Hypothalamus (tissue), 51 donors: ENCODE measurements at places on chromosomes 13 and 19.

DNA sequence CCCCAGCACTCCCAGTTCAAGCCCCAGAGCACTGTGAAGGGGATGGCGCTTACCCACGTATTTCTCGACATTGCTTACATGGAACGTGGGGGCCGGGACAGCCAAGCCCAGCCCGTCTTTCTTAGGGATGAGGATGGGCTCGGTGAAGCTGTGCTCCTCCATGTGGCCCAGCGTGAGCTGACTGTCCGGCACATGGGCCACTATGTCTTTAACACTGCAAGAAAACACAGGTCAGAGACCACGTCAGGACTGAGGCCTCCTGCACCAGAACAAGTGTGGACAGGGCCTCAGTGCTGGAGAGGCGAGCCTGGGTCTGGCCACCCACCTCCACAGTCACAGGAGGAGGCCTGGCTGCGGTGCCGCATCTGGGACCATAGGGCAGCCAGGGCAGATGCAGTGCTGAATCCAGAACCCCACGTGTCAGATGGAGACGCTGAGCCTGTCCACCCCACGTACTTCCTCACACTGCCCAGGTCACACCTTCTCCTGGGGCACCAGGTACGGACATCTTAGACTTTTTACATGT is 125.2 kb downstream of the TUBA3C start:
- no peak for DNase-seq

GRCh38 chr19:18297308-18297707 is 15.9 kb upstream of the JUND start:
- DNase-seq, result no peak

- DNase-seq, result no peak
These were observed 89.6 kb upstream of the RXFP2 start for GRCh38 chr13:31649766-31650165.

DNA sequence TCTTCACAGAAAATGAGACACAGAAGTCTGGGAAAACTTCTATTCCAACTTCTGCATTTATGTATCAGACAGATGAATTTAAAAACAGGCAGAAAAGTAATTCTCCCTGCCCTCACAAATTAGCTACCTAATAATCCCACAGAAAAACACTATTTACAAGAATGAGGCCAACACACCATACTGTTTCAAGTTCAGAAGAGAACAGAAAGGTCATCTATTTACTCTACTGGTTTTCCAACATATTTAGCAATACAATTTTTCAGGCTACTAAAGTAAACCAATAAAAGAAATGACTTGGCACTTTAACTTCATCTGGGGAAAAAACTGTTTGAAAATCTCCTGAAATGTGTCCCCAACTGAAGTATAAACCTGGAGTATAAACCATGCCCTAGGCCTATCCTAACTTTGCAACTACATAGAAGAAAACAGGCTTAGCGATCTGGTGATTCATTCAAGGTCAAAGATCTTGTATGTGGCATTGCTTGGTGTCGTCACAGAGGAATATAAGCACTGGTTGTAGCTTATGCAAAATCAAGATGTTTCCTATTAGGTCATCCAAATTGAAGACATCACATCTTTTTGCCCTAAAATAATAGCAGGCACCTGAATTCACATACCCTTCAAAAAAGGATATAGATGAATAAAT is 20.1 kb upstream of the EBPL start:
- DNase-seq, result no peak

- no peak for DNase-seq
These were observed 324.9 kb upstream of the SPRY2 start for GRCh38 chr13:80665792-80666333.

DNA sequence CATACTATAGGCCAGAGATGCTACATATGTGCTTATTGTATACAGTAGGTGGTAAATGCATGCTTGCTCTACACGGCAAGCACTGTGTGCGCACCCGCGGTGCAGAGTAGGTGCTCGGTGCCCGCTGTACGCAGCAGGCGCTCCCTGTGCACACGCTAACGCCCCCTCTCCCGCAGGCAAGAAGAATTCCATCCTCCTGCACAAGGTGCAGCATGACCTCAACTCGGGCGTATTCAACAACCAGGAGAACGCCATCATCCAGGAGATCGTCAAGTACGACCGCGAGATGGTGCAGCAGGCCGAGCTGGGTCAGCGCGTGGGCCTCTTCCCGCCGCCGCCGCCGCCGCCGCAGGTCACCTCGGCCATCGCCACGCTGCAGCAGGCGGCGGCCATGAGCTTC is 17.7 kb downstream of the POLRMT start:
- no peak for DNase-seq

DNA sequence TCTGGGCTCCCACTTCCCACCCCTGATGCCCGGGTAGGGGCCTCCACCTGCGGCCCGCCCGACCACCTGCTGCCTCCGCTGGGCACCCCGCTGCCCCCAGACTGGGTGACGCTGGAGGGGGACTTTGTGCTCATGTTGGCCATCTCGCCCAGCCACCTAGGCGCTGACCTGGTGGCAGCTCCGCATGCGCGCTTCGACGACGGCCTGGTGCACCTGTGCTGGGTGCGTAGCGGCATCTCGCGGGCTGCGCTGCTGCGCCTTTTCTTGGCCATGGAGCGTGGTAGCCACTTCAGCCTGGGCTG is 7.9 kb downstream of the DBP start:
- DNase-seq, result no peak

- DNase-seq, result no peak
These were observed 75.1 kb downstream of the URI1 start for GRCh38 chr19:30017172-30017571.

GRCh38 chr13:89966524-89966923 is 1381.0 kb upstream of the MIR17HG start:
- DNase-seq, result no peak

DNA sequence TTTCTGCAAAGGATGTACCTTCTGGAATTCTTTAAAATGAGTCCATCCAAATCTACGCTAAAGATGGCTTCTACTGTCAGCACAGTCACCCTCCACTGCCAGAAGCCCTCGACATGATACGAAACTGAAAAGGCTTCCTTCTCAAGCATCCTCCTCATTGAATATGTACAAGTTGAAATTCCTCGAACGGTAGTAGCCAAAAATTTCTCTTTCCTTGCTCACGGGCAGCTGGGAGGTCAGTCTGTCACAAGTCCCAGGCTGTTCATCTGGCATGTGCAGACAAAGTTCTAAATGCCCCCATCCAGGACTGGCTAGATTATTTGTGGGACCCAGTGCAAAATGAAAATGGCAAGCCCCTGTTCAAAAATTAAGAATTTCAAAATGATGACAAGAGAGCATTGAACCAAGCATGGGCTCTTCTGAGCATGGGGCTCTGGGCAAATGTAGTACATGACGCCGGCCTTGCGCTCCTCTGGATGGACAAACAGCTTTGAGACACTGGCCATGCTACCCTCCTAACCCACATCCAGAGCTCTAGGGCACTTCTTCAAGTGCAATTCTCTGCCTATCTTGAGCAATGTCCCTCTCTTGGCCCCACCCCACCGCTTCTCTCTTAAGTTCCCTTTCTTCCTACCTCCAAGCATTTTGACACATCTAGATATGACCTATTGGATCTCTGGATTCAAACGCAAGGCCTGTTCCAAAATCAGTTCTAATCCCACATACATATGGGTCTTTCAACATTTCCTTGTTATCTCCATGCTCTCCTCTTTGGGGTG is 78.9 kb upstream of the FLT1 start:
- DNase-seq, result no peak

- DNase-seq, result no peak
These were observed 28.5 kb downstream of the GPC5 start for GRCh38 chr13:91426913-91427312.

DNA sequence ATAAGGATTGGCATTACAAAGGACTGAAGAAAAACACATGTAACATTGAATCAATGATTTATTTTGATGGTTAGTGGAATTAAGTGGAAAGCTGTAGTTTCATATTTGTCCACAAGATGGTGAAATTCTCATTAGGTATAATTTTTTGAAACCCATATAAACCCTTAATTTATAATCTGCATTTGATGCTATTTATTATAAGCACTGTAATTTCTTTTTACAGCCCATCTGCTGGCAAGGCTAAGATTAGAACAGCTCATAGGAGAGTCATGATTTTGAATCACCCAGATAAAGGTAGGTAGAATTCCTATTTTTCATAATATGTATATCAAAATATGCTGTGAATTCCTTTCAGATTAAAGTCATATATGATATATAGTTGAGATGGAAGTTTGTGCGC is 62.2 kb downstream of the DNAJC15 start:
- no peak for DNase-seq

DNA sequence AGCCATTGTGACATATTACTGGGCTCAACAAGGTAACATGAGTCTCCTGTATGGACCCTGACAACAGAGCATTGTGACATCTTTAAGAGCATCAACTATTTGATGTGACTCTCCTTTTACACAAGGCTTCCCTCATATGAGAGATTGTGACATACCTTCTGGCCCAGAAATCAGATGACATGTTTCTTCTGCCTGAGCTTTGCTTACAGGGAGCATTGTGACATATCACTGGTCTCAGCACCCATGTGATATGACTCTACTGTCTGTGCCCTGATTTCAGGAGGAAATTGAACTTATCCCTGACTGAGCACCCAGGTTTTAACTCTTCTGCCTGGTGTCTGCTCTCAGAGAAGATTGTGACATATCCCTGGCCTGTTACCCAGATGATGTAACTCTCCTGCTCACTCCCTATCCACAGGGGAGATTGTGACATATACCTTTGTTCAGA is 15.9 kb upstream of the ZNF681 start:
- DNase-seq, result no peak

GRCh38 chr13:30429721-30430694 is 7.7 kb downstream of the UBE2L5 start:
- no peak for DNase-seq
